ENCODE measurements at places on chromosomes 2 and 18. TPM values are rescaled to one million over a fixed set of nuclear protein-coding genes. Genes with fewer than 3 reads are reported as not detected.

The SPHKAP gene
- under 0.01 TPM for total RNA-seq

GRCh38 chr18:79186649-79187048, 117.5 kb downstream of the ATP9B start:
- no peak for DNase-seq

The UPP2 gene
- not detected for total RNA-seq

- DNase-seq, result peak; percentile 33
Measured at GRCh38 chr18:67875944-67876343, 359.4 kb upstream of the DSEL start.

The CYP26B1 gene
- 0.43 TPM for total RNA-seq
